ENCODE measurements at places on chromosomes 5 and 9.

DNA sequence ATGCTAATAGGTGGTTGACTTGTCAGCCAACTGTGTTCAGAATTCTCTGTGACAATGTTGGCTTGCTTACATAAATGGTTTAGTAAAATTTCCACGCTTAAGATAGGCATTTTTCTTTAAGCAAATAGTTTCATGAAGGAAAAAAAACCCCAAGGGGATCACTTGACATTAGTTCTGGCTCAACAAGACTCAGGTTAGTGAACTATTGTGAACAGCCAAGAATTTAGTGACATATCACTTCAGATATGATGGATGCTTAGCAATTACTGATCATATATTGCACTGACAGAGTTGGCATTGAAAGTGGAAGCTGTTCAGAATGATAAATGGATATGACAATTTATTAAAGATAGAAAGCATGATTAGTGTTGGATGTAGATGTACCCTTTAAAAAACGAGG is 218.5 kb downstream of the TMEM232 start:
- DNase-seq: no peak

DNA sequence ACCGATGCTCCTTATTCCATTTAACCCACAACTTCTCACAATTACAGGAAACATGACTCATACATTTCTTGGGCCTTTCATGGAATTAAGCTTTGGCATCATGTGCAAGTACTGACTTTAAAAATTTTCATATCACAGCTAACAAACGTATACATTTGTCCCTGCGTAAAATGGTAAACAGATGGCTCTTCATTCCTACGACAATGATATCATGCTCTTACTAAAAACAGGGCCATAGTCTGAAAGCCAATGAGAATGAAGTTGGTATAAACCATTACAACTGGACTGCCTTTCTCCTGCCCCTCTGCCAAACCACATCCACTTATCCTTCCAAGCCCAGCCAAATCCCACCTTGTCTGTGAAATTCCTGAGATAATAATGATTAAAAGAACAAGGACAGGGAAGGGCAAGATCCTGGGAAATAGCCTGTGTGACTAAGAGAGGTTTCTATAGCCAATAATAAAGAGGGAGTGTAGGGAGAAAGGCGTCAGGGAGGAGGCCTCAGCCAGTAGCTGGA is 44.9 kb upstream of the ZNF366 start:
- no peak for DNase-seq

DNA sequence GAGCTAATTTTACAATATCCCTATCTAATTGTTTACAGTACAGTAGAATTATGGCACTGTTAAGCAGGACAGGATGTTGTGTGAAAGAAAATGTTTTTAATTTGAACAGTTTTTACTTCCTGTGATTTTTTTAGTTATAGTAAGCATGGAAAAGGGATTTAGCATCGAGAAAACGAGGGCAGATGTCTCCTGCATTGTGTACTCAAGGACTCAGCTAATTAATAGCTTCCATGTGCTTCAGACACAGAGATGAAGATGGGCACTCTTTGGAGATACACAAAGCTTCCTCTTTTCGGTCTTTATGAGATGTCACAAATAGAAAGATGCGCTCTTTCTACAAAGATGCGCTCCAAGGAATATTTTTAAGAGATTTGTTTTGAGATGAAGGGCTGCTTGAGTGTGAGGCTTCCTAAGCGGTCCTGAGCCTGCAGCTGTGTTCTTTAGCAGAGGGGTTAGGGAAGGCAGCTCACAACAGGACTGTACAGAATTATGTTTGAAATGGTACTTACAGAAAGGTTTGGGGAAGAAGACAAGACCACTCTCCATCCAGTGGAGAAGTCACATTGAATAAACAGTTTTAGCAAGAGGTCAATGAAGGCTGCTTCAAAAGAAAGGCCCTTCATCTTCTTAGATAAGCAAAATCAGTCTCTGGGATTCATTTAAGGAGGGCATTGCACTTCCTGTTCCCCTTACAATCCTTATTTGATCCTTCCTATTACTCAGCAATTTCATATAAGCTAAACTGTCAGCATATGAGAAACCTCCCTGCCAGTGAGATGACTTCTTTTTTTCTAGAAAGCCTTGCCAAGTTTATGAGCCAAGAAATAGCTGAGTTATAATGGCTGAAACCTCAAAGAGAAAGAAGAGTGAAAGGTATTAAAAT is 311.5 kb downstream of the EFNA5 start:
- no peak for DNase-seq

- DNase-seq: no peak
Observed at GRCh38 chr9:76560481-76560922, 101.5 kb downstream of the GCNT1 start.

GRCh38 chr9:19161257-19162025 is 34.1 kb upstream of the PLIN2 start:
- no peak for DNase-seq

GRCh38 chr5:139901251-139901575 is 105.6 kb downstream of the PSD2 start:
- DNase-seq: no peak

GRCh38 chr9:104608336-104608735 is 2.9 kb upstream of the OR13C2 start:
- no peak for DNase-seq

DNA sequence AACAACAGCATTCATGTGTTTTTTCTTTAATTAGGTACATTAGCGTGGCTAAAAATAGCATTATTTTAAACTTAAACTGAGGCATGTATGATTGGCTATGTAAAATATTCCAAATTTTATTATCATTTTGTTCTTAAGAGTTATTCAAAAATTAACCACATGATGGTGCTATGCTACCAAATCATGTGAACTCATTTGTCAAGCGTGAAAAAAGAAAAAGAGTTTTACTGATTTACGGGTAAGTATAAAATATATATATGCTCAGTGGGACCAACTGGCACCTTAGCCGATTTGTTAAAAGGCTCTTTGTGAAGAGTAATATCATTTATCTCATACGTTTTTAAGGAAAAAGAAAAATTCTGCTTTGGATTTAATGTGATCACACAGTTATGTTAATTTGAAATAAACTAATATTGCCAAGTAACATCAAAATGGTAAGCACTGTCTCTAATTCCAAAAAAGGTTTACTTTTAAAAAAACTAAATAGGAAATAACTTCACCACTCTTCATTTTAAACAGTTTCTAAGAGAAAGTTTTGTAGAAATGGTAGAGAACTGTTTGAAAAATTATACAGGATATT is 1042.3 kb downstream of the CDH12 start:
- DNase-seq: no peak

- DNase-seq: no peak
Observed at GRCh38 chr9:101586651-101587050, 8.1 kb downstream of the PPP3R2 start.

GRCh38 chr5:15752663-15753285 is 252.8 kb downstream of the FBXL7 start:
- DNase-seq: no peak

- DNase-seq: no peak
Observed at GRCh38 chr9:89304020-89304833, 6.8 kb upstream of the CKS2 start.

- DNase-seq: no peak
Observed at GRCh38 chr9:89555451-89556375, 49.1 kb upstream of the GADD45G start.

GRCh38 chr5:96008487-96008886 is 46.8 kb upstream of the ELL2 start:
- no peak for DNase-seq
